Stimulated activated CD8-positive, alpha-beta memory T cell treated with anti-CD3 and anti-CD28 coated beads, Interleukin-7, amount 100 ng/mL, for 1 hour (primary cell): ENCODE measurements at places on chromosomes 2 and 18.

DNA sequence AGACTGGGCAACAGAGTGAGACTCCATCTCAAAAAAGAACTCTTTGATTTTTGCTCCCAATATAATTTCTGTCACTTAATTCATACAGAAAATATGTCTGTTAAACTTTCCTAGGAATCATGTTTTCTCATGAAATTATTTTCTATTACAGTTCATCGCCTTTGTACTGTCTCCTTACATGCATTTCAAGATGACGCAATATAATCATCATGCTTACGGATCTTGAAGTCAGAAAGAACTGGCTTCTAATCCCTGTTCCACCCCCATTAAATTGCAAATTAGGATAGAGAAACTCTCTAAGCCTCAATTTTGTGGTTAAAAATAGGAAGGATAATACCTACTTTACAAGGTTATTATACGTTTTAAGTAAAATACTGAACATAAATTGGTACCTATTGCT lies 467.6 kb upstream of the SMIM21 start:
- no peak for DNase-seq

- DNase-seq, result no peak
Measured at GRCh38 chr2:135337071-135337470, 193.9 kb downstream of the ZRANB3 start.

GRCh38 chr18:61169386-61169785 lies 163.8 kb upstream of the CDH20 start:
- no peak for DNase-seq

GRCh38 chr18:68454511-68455228 lies 260.2 kb downstream of the TMX3 start:
- DNase-seq, result no peak

- DNase-seq, result no peak
Measured at GRCh38 chr18:57728941-57729511, 74.1 kb downstream of the ATP8B1 start.

DNA sequence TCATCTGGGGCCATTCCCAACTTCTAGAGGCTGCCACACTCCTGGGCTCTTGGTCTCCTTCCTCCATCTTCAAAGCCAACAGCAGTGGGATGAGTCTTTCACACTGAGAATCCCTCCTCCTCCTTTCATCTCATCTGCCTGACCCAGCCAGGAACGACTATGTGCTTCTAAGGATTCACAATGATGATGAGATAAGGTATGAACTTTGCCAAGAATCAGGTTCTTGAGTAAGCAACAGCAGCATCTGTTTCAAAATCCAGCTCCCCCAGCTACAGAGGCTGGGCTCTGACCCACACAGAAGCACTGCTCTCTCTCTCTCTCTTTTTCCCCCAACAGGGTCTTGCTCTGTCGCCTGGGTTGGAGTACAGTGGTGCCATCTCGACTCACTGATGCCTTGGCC lies 46.4 kb downstream of the TIMM21 start:
- no peak for DNase-seq

DNA sequence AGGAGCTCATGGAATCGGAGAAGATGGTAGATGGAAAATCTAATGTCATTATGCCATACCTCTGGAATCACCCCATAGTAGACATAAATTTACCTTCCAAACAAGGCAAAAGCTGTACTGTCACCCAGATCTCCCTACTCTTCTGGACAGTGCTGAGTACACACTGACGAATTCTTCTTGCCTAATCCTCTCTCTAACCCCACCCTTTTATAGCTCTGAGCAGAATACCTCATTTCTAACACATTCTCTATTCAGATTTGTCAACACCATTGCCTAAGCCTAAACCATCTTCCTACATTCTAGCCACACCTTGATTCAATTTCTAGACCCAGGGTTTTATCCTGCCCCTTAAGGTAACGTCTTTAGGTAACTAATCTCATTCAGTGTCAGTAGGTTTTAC lies 321.0 kb upstream of the NRP2 start:
- DNase-seq, result no peak

GRCh38 chr18:57846258-57846657 lies 43.1 kb upstream of the ATP8B1 start:
- DNase-seq, result no peak

GRCh38 chr18:72530622-72531021 lies 13.5 kb downstream of the CBLN2 start:
- DNase-seq, result no peak

DNA sequence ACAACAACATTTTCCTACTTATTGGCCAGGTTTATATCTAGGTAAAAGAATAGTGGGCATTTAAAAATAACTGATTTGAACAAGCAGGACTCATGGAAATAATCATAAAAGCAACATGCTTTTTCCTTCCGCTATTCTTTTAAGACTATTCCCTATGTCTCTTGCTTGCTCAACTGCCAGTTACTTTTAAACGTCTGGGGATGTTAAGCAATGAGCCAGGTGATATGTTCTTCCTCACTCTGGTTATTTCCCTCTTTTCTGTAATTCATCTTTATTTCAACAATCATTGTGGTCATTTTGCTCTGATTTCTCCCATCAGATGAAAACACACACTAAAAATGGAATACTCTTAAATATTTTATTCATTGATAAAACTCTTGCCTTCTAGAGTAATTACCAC lies 33.4 kb upstream of the SLC8A1 start:
- no peak for DNase-seq
